GM23338 (cell line): ENCODE measurements at places on chromosomes 16 and 17.

DNA sequence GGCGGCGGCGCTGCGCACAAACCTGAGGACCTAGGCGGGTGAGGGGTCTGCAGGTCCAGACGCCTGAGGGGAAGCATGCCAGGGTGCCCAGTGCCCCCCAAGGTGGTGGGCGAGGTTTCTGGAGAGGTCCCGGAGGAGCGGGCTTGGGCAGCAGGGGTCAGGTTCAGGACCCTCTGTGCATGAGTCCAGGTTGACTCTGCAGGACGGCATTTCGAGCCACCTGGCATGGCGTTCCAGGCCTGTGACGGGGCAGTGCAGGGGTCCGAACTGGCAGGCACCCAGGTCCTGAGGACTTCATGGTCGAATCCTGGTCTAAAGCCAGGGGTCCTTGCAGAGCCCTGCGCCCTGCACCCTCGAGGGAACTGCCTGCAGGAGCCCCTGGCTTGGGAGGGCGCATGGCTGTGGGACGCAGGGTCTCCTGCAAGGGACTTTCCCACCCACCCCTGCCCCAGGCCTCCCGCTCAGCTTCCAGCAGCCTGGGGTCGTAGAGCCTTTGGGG, 3.5 kb downstream of the SLC16A3 start:
- DNase-seq, result no peak

DNA sequence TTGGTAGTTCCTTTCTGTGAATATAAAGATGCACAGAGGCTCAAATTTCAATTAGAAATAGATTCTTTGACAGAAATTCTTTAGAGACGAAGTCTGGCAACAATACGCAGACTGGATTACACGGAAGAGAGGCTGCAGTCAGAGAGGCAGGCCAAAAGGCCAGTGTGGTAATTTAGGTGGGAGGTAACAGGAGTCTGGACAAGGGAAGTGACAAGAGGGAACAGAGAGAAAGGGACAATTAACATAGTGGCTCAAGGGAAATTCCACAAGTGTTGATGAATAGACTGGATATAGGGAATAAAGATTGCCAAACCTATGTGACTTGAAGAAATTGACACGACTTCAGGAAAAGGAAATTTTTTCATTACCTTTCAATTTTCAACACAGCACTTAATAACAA, 54.6 kb downstream of the STX8 start:
- DNase-seq, result no peak

- DNase-seq, result no peak
Measured at GRCh38 chr16:7452090-7452489, 119.4 kb downstream of the RBFOX1 start.

DNA sequence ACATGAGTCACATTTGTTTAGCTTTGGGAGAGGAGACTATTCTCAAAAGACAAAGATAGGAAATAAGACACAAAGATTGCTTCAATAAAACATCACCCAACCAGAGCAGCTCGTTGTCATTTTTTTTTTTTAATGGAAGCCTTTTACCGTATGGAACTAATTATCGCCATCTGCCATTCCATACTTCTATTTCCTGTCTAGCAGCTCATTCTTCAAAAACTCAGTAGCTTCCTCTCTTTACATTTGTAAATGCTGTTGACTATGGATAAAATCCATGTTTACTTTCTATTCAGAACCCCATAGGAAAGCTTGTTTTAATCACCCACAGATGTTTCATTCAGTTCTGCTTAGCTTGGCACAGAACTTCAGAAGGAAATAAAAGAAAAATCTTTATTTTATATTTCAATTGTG, 110.0 kb upstream of the PSMD7 start:
- no peak for DNase-seq

DNA sequence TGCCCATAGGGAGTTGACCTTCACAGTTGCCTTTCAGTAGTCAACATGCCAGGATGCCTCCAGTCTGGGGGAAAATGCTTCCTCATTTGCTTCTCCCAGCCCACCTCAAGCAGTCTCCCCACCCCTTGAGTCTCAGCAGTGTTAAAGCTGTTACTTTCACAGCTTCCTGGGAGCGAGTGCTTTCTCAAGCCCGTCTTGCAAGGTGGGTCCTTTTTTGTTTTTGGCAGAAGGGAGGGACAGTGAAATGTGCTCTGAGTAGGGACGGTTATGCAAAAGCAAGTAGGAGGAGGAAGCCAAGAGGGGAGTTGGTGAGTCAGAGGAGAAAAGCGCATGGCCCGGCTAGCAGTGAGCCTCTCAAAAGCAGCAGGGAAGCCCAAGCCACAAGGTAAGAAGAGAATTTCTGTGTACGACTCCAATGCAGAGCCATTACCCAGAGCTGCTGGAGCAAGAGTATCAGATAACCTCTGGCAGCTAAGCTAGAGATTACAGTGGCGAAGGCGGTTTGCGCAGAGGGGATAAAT, at the start of gene CHST4:
TSS of gene CHST4 (plus strand) at position 316 of the 521 bp plus-strand sequence. CDS start 10,252 bp downstream, outside the sequence.
- peak; percentile 93 for DNase-seq

DNA sequence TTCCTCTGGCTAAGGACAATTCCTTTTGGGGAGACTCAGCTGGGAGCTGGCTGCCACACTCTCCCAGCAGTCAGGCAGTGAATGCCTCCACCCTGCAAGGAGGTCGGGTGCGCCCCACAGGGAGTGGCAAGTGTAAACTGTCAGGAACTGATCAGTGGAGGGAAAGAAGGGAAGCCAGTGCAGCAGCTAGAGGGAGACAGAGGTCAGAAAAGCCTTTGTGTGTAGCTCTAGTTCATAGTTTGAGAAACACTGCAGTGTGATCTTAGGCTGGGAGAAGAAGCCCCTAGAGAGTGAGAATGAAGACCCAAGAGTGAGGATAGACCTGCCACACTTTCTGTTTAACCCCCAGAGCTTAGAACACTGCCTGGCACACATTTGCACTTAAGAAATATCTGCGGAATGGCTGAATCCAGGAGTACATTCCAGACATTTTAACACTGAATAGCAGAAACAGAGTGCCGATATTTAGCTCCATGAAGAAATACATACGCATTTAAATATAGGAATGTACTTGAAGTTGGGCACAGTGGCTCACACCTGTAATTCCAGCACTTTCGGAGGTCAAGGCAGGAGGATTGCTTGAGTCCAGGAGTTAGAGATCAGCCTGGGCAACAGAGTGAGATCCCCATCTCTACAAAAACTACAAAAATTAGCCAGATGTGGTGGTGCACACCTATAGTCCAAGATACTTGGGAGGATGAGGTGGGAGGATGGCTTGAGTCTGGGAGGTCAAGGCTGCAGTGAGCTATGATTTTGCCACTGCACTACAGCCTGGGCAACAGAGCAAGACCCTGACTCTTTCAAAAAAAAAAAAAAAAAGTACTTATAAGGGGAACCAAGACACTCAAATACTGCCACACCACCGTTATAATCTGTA, 11.1 kb upstream of the SLC5A11 start:
- peak; percentile 73 for DNase-seq

- no peak for DNase-seq
Measured at GRCh38 chr16:7211781-7212180, 120.9 kb upstream of the RBFOX1 start.

DNA sequence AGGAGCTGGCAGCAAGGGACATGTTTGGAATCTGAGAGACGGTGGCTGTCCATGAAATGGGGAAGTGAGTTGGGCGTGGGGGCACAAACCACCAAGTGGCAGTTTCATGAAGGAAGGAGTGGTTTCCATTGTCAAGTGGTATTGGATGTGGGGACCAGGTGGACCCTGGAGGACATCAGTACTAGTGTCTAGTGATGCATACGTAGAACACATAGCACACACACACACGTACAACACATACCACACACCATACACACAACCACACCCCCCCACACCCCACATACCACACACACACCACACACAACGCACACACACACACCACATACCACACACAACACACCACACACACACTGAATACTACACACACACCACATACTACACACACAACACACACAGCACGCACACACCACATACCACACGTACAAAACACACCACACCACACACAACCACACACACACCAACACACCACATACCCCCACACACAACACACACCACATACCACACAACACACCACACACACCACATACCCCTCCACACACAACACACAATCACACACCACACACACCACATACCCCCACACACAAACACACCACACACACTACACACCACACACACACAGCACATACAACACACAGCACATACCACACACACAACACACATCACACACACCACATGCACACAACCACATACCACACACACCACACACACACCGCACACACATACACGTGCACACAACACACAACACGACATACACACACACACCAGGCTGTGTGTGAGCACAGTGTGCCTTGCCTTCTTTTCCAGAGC, 41.1 kb upstream of the GSE1 start:
- no peak for DNase-seq

- no peak for DNase-seq
Measured at GRCh38 chr17:76755285-76755684, 17.4 kb downstream of the MFSD11 start.

GRCh38 chr16:29791845-29792807, 1.6 kb downstream of the KIF22 start:
- no peak for DNase-seq

DNA sequence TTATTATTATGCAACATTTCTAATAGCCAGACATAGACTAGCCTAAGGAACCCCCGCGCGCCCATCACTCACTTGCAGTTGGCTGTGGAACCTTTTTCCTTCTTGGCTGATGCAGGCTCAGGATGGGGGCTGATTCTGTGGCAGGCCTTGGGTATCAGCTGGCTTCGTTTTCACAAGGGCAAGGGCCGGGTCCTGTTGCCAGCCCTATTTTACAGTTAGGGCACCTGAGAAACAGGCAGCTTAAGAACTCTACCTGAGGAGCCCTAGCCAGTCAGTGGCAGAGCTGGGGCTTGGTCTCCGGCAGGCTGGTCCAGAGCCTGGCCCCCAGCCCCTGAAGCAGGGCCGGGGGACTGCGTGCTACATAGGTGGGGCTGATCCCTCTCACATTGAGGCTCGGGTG, 28.7 kb downstream of the ADGRG5 start:
- DNase-seq, result no peak

DNA sequence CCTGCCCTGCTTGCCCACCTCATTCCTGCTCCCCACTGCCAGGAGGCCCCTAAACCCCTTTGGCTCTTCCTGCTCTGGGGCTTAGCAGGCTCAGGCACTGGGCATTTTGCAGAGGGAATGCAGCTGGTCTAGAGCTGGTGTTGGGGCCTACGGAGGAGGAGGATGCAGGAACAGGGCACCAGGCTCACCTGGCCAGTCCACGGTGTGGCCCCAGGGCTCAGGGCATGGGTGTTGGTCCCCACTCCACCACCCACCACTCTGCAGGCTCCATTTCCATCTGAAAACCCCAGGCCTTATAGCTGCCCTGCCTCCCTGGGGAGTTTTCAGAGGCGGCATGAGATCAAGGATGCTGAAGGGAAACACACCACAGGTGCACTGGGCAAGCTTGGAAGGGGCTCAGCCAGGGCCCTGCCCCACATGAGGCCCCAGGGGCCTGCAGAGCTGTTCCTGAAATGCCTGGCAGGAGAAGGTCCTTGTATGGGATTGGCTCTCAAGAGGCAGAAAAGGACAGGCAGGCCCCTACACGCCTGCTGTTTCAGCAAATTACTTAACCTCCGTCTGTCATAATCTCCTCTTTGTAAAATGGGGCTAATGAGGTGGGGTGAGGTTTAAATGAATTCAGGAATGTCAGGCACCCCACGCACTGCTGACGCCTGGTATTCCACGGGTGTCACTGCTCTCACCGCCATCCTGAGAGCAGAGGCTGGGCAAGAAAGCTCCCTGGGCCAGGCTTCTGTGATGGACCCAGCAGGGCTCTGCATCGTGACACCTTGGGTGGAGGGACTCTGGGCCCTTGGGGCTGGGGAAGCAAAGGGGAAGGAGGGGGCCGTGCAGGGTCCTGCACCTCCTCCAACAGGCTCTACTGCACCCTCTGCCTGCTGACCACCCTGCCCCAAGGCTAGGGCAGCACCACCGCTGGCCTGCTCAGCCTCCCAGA, 9.3 kb downstream of the SLC47A2 start:
- DNase-seq, result no peak

DNA sequence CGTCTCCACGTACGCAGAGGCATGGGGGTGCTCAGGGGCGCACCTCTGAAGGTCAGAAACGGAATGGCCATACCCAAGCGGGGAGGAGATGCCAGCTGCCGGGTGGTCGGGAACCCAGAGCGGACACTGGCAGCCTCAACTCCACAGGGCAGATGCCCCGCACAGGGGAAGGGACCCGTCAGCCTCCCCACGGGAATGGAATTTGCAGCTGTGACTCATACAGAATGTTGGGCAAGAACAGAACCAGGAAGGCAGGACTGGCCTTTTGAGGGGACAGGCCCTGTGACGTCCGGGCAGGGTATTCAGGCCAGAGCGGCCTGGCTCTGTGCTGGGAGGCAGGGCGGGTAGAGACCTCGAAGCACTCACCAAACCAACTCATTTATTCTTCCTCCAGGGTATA, 7.5 kb downstream of the TK1 start:
- no peak for DNase-seq

GRCh38 chr17:67165201-67165600, 79.8 kb downstream of the HELZ start:
- no peak for DNase-seq

DNA sequence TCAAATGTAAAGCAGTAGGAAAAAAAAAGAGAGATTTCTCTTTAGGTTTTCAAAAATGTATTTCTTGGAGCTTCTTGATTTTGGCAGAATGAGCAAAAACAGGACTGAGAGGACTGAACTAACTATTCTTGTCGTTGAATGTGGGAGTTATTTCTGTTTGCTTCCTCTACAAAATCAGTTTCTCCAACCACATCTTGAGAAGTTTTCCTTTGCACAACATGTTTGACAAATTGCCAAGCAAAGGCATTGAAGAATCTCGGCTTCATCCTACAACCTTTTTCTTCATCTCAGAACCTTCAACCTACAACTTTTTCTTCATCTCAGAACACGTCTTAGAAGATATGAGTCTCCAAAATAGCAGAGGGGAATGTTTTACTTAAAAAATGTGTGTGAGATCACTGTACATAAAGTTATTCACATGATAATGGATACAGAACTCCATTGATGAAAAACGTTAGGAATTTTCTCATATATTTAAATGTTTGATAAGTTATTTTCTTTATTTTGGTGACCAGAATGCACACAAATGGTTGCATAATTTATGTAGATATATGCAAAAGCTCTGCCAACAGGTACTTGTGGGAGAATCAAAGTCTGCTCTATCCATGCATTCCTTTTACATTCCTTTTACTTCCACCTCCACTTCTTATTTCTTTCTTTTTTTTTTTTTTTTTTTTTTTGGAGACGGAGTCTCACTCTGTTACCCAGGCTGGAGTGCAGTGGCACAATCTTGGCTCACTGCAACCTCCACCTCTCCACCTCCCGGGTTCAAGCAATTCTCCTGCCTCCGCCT, 370.0 kb downstream of the KCNJ2 start:
- peak; percentile 77 for DNase-seq

- peak; percentile 32 for DNase-seq
Measured at GRCh38 chr17:64095144-64095882, 34.6 kb downstream of the ERN1 start.

- DNase-seq, result no peak
Measured at GRCh38 chr17:46100590-46100989, 92.6 kb downstream of the KANSL1 start.

- no peak for DNase-seq
Measured at GRCh38 chr17:74524653-74525464, 6.4 kb downstream of the CD300LB start.

DNA sequence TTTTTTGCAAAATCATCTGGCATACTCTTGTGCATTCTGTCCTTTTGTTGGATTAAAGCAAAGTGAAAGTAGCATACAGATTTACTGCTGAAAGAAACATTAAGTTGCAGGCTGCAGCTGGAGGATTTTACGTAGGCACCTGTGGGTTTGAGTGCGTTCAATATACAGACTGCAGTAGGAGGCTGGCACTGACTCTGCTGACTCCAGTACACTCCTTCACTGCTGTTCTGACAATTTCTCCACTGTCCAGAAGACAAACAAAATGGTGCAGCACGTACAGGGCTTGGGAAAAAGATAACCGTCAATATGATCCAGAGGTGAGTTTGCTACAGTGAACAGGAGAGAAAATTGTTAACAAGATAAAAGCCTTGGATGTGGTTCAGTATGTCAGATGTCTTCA, 73.3 kb downstream of the TANC2 start:
- DNase-seq, result no peak
